ENCODE measurements at places on chromosomes 16 and 17. TPM values are rescaled to one million over a fixed set of nuclear protein-coding genes. Genes with fewer than 3 reads are reported as not detected.

The VTN gene
- 0.46 TPM for total RNA-seq

The TBC1D3I gene
- total RNA-seq = 0.14 TPM

The AP1G1 gene
- total RNA-seq = 44.6 TPM

The IFI35 gene
- total RNA-seq = 20.3 TPM

The TP53TG3C gene
- not detected for total RNA-seq

The CEP295NL gene
- total RNA-seq = 0.73 TPM

The ZNF19 gene
- 1.6 TPM for total RNA-seq

The NACA2 gene
- total RNA-seq = not detected

The FZD2 gene
- 0.88 TPM for total RNA-seq

The CHRNB1 gene
- 7.5 TPM for total RNA-seq

The UMOD gene
- total RNA-seq = not detected

The MTHFSD gene
- 10.5 TPM for total RNA-seq

The ACOX1 gene
- 75.8 TPM for total RNA-seq

The KRT9 gene
- not detected for total RNA-seq

The NLRP1 gene
- total RNA-seq = 22.2 TPM

The ATP2A1 gene
- 0.28 TPM for total RNA-seq

The IL21R gene
- 0.07 TPM for total RNA-seq

All from pulmonary artery endothelial cell (primary cell).